ENCODE measurements at places on chromosomes 2 and 18.

- no peak for DNase-seq
Measured at GRCh38 chr2:217639481-217639880, 363.3 kb downstream of the TNS1 start.

GRCh38 chr2:206260188-206261012 lies 14.1 kb upstream of the ZDBF2 start:
- no peak for DNase-seq

DNA sequence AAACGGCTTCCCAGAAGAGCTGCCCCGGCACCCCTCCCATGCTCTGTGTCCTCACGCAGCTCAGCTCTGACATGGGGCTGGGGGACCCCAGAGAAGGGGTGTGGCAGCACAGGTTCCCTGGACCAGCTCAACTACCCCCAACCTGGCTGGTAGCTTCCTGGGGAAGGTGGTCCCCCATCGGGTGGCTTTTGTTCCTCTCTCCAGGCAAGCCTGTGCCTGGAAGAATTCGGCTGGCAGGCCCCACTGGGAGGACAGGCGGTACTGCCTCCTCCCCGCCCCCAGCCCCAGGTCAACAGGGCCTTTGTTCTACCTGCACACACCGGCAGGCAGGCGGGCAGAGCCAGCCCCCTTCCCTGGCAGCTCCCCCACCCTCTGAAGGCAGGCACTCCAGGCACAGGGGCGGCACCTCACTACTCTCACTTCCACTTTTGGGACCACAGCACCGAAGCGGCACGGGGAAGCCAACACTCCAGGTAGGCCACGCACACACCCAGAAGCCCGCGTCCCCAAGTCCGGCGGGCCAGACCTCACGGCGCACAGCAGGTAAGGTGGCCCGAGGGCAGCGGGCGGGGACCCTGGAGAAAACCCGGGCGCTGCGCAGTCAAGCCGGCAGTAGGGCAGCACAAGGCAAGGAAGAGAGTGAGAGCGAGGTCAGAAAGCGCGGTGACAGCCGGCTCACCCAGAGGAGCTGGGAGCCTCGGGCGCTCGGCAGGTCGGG lies 1.3 kb downstream of the HS6ST1 start:
- DNase-seq: peak; percentile 93

GRCh38 chr18:79935098-79935480 lies 16.4 kb downstream of the SLC66A2 start:
- DNase-seq: no peak

DNA sequence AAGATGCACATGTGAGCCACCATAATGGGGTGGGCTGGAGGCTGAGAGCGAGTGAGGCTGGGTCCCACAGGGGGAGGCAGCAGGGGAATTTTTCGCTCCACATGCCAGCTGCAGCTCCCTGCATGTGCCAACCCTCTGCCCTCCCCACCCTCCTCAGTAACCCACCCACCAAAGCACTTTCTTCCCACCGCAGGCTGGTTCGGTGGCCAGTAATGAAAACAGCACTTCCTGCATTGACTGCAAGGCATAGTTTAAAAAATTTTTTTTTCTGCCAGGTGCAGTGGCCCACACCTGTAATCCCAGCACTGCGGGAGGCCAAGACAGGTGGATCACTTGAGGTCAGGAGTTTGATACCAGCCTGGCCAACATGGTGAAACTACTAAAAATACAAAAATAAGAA lies 147.5 kb upstream of the TTC39C start:
- DNase-seq: no peak

DNA sequence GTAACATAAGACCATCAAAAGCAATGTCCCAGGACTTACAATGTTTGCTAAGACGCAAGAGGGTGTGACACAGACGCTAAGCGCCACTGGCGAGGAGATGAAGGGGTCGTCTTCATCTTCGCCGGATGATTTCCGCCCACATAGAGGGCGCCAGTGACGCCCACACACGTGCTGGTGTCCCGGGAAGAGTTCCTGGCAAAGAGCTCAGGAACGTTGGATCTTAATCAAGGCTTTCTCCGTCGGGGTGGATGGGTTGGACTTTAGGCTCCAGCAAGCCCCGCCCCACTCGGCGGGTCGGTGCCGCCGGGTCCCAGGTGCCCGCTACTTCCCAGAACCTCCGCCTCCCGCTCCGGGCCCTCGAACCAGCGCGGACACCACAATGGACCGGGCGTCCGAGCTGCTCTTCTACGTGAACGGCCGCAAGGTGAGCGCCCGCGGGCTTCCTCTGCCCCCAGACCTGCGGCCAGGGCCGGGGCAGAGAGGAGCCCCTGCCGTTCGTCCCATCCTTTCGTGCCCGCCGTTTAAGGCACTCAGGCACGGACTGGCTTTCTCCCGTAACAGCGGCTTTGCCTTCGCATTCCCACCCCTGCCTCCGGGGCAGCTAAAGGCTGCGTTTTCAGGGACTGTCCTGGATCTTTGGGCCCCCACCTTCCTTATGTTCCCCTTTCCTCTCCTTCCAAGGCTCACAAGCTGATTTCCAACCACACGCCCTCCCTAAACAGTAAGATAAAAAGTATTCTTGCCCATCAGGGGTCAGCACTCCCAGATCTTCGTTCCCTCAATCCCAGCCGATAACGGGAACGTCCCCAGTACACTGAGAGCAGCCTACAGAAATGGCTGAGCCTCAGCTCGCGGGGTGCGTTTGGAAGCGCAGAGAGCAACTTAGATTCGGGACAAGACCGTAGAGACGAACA lies at the start of gene AOX1:
AOX1 (plus strand) TSS at position 285 of the 914 bp plus-strand sequence; CDS start at position 380, 95 bp downstream.
- DNase-seq: peak; percentile 85

DNA sequence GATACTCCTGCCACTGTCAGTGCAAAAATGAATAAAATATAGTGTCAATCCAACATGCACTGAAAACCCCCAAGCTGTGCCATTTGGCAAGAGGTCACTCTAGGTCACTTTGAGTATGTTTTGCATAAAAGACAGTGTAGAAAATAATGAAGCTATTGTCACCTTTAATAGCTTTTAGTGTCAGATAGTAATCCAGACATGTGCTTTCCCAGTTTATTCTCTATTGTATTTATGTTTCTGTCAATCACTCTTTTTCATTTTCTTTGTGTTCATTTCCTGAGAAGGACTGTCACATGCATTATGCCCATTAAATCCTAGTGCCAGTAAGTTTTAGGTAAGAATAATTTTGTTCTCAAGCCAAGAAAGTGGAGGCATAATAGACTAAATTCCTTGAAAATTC lies 1073.9 kb upstream of the CDH2 start:
- no peak for DNase-seq

DNA sequence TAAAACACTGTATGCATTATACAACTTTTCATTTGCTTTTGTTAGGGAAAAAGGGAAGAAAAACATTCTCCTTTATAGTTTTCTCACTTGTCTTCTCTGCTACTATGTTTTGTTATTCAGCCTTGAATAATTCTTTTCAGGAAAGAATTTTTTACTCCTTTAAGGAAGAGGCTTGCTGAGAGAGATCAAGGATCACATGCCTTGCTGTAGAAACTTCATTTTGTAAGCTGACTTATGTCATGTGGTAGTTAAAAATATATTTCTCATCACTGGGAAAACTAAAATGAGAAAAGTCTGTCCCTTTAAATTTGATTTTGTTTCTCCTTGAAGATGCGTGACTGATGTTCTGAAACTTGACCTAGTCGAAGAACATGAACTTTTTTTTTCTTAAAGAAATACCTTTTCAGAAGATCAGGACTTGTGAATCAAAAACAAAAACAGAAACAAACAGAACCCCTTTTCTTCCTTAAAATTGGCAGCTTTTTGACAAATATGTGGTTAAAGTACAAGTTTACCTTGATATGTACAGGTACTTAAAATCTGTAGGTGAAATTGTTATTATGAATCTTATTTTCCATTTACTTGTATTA lies 145.1 kb downstream of the COMMD1 start:
- peak; percentile 23 for DNase-seq

- DNase-seq: no peak
Measured at GRCh38 chr2:170842785-170843184, 26.1 kb downstream of the GAD1 start.

DNA sequence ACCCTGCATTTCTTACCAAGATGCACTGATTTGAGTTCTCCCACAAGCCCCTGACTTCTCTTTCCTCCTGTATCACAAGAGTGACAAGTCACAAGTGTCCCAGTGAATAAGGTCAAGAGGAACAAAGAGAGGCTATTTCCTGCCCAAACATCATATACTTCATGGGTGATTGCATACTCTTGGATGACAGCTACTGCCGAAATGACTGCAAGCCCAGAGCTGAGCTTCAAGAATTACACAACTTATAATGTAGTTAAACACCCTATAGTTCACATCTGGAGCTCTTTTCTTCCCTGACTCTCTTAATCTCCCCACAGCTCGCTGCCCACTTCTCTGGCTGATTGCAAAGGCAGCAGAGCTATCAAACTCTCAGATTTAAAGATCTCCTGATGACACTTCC lies 289.7 kb upstream of the PARD3B start:
- DNase-seq: no peak

- DNase-seq: no peak
Measured at GRCh38 chr2:214395040-214395439, 15.8 kb upstream of the VWC2L start.

DNA sequence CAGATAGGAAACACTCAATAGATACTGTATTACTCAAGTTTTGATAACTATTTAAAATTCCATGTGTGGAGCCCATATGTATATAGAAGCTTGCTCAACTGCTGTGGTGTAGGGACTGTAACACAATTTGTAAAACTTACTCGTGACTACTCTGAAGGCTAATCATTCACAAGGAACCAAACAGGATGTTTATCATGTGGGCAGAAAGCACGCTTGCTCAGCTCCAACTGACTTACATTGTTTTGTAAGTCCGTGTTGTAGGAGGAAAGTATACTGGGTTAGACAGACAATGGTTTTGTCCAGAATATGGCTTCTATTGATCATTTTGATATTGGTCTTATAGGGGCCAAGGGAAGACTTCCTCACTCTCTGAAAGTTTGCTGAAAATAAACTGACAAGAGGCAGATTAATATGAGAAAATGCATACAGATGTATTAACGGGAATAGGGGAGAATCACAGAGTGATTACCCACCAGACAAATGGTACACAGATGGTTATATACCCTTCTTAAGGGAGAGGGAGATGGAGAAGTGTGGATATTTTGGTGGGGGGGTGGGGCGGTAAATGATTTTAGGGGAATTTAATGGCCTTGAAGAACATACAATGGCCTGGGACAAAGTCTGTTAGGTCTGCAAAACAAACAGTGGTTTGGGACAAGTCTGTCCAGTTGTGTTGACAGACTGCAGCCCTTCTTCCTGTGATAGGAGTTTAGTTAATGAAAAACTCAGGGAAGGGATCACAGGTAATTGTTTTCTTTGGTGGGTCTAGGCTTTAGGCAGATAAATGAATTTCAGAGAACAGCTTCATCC lies 259.3 kb upstream of the SP5 start:
- no peak for DNase-seq

DNA sequence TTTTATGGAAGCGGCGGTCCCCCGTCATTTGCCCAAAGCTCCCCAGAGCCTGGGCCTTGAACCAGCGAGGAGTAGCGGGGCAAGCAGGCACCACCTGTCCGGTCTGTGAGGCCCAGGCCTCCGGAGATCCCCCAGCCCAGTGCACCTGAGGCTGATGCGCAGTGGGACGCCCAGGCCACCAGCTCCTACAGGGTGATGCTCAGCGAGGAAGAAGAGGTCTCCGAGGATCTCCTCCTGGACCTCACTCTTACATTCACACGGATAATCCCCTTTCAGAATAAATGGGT lies 220.2 kb downstream of the NDUFA10 start:
- DNase-seq: no peak

Measured in H7 (cell line).